Thymus (tissue), 14 donors: ENCODE measurements at places on chromosomes 3 and 15.

GRCh38 chr3:178350763-178351162 is 185.5 kb upstream of the KCNMB2 start:
- no peak for DNase-seq

DNA sequence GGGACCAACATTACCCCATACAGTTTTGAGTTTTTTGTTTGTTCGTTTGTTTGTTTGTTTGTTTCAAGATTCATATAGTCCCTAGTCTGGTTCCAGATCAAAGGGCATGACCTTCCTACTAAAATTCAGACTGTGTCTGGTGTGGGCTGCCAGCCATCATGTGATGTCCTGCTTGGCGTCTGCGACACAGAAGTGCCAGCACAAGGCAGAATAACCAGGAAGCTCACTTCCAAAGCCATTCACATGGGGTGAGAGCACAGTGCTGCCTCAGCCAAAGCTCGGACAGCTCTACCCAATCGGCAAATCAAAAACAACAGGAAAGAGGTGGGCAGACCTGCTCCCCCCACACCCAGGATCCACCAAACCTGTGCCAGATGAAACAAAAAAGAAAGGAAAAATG is 142.6 kb upstream of the THBS1 start:
- no peak for DNase-seq

DNA sequence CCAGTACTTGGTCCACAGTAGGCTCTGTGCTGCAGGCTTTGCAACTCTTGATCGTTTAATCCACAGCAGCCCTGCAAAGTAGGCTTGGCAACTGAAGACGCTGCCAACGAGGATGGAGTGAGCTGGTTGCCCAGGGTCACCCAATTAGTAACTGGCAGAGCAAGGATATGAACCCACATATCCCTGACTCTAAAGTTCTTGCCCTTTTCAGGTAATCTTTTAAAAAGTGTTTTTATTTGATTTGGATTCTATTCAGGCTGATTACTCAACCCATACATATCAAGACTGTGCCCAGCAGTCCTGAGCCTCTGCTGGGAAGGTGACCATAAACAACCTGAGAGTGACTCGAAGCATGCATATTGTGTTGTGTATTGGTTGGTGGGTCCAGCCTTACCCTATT is 50.3 kb downstream of the PSMD6 start:
- DNase-seq = no peak

- DNase-seq = no peak
These were observed 83.6 kb upstream of the FXR1 start for GRCh38 chr3:180828723-180829408.

- DNase-seq = no peak
These were observed 197.0 kb upstream of the CBLB start for GRCh38 chr3:106065831-106066230.

GRCh38 chr15:90432253-90432652 is 44.2 kb downstream of the IQGAP1 start:
- no peak for DNase-seq

GRCh38 chr3:115691964-115692363 is 68.7 kb downstream of the GAP43 start:
- DNase-seq = no peak

DNA sequence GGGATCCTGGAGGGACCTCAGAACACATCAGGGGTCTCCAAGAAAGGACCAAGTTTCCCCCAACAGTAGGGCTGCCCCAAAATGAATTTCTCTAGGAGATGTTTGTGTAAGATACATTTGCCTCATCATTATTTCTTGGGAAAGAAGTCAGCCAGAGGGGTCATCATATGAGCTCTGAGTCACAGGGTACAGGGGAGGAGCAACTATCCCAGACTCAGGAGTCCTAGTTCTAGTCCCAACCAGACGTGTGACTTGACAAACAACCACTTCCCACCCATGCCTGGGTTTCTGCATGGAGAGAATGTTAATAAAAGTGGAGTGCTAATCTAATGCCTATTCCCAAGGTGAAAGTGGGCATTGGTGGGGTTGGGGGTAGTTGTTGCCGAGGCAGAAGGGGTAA is 144.1 kb downstream of the ALDH1A2 start:
- no peak for DNase-seq

- DNase-seq = no peak
These were observed 49.7 kb downstream of the CCK start for GRCh38 chr3:42216302-42216701.

DNA sequence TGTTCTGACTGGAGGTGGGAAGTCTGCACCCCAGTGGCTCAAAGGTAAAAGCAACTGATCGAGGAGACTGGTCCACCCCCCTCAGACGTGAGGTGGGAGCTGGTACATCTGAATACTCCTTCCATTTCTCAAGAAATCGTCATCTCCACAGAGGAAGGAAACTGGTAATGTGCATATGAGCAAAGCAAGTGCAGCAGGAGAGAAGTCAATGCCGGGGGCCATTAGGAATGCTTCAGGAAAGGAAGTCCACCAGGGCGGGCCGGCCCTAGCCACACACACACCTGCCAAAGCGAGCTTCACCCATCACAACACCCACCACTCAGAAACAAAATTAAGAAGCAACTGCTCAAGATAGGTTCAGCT is 8.5 kb downstream of the TBC1D2B start:
- DNase-seq = no peak
